Myocyte (in vitro differentiated cells): ENCODE measurements at places on chromosomes 7 and 10. TPM values are rescaled to one million over a fixed set of nuclear protein-coding genes. Genes with fewer than 3 reads are reported as not detected.

DNA sequence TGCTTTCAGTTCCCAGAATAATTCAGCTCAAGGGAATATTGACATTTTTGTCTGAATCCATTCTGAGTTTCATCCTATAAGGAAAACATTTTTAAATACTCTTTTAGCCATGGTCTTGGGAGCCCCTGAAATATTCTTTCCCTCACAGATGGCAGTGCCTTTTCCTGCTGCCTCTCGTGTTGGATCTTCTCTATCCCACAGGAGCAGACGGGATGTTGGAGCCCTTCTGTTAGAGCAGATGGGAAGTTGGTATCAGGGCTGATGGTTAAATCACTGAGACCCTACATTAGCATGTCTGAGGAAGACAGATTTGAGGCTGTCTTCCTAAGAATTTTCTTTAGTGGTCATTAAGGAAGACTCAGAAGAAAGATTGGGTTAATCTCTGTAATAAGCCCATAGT lies 737.8 kb downstream of the LRMDA start:
- DNase-seq: no peak

IFT22 gene
- total RNA-seq: 28.7 and 28.8 TPM in 2 replicates

GRCh38 chr10:124955243-124955642 lies 13.3 kb downstream of the ZRANB1 start:
- DNase-seq: no peak

- no peak for DNase-seq
These were observed 206.7 kb downstream of the CAMK1D start for GRCh38 chr10:12556039-12556438.

PDE1C gene
- total RNA-seq: 0.03 and 0.10 TPM in 2 replicates
